CD4-positive, alpha-beta memory T cell (primary cell): ENCODE measurements at places on chromosomes 5 and 9. TPM values are rescaled to one million over a fixed set of nuclear protein-coding genes. Genes with fewer than 3 reads are reported as not detected.
A peak's percentile ranks its signal among the peaks of the same experiment; 100 is the strongest.

DNA sequence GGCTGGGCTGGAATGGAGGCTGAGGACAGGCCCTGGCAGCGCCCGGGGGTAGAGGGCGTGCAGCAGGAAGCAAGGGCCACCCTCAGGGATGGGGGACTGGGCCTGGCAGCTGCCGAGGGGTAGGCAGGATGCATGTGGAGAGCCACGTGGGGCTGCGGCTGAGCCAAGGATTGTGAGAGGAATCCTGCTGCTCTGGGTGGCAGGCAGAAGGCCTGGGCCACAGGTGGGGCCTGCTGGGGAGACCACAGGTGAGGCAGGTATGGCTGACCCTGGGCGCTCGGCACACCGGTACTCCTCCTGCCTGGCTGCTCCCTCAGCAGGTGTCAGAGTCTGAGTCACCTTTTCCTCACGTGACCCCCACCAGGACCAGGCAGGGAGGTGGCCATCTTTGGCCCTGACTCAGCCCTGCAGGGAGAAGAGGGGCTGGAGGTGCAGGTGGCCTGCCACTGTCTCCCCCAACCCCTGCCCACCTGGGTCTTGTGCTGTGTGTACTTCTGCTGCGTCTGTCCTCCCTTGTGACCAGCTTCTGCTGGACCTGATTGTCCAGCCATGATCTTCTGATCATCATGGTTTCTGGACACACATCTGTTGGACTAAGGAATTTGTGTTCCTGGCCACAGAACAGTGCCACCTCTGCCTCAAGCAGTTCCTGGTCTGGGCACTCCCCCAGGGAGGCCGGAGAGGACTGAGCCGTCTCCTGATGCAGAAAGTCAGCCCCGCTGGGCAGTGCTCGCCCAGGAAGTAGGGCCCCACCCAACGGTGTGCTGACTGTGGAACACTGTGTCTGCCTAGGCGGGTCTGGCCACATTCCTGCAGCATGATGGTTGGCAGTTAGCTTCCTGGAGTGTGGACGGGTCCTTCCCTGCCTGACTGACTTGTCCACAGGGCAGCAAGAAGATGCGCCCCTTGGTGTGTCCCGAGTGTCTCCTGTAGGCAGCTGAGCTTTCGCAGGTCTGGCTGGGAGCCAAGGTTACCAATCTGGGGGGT, 6.4 kb downstream of the ARRDC1 start:
- DNase-seq, result no peak

GRCh38 chr9:8374471-8374870, 574.9 kb upstream of the DMAC1 start:
- no peak for DNase-seq

DNA sequence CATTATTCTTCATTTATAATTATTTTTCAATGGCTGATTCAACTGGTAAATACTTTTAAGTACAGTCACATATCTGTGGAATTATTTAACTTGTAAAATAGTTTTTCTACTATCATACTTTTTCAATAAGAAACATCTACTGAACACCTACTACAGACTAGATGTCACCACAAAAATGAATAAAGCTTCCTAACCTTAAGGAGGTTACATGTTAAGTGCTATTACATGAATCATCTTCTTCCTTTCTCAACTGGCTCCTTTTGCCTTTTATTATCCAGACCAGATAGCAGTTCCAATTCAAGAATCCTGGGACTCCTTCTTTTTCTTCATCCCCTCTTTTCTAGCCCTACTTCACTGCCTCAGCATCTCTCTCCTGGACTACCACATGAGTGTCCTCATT, 4.7 kb downstream of the PGGT1B start:
- DNase-seq, result no peak

CARTPT gene
- total RNA-seq, result not detected

DNA sequence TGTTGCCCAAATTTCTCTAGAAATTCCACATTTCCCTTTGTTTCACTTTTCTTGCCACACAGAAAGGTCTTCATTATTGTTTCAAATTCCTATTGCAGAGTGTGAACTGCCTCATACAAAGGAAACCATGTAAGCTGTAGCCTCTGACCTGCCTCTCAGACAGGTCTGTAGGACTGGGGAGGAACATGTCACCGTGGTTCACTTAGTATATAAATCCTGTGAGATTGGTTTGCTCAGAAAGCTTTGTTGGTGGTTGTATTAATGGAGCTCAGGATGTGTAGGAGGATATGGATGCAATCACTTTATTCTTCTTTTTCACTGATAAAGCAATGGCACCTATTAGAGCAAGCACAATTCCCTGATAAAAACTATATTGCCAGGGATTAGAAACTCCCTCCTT, 4.2 kb downstream of the SGCD start:
- no peak for DNase-seq

C1QTNF2 gene
- not detected for total RNA-seq

- DNase-seq, result peak; percentile 65
Observed at GRCh38 chr5:149636861-149637246, 55.6 kb downstream of the ARHGEF37 start.

MARVELD2 gene
- total RNA-seq, result 1.1 TPM

GABRG2 gene
- total RNA-seq, result not detected

DNA sequence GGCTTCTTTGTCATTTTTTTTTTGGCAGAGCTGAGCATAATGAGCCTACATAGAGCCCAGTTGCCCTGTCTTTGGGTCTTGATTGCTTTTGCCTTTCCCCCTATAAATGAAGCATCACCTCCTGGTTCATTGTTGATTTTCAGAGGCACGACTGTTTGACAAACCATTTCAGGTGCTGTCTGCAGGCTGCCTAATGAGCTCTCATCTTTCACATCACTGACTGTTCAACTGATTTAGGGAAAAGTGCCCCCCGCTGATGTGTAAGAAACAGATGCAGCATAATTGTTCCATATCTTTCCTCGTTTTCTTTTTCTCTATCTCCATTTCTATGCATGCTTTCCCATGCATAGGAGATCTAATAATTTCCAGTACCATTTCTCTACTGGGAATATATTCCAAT, 338.6 kb downstream of the TMEM38B start:
- DNase-seq, result no peak

TAF1L gene
- 0.12 TPM for total RNA-seq

- no peak for DNase-seq
Observed at GRCh38 chr9:99488131-99489059, 266.3 kb downstream of the SEC61B start.

FNIP1 gene
- 35.9 TPM for total RNA-seq

DNA sequence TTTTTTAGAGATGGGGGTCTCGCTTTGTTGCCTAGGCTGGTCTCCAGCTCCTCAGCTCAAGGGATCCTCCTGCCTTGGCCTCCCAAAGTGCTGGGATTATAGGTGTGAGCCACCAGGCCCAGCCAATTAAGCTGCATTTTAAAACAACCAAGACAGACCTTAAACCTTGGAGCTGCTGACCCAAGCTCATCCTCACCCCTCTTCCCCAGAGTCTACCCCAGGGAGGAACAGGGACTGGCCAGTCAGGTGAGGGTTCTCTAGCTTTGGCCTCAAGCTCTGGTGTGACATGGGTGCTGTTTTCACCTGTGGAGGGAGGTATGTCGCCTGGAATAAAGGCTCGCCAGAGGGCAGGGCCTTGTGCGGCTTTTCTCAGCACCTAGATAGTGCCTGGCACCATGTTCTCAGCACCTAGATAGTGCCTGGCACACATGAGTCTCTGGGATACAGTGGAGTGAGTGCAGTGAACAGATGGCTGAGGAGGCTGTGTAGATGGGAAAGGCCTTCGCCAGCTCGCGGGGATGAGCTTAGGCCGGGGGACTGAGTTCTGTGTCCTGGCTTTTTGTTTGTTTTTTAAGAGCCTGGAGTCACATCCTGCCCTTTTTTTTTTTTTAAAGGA, 7.4 kb downstream of the CDK9 start:
- no peak for DNase-seq

- no peak for DNase-seq
Observed at GRCh38 chr9:138118601-138119071, 241.1 kb downstream of the CACNA1B start.
